ENCODE measurements at places on chromosomes 12 and 14.

- DNase-seq, result no peak
Observed at GRCh38 chr14:22542360-22542759, 46.7 kb downstream of the DAD1 start.

DNA sequence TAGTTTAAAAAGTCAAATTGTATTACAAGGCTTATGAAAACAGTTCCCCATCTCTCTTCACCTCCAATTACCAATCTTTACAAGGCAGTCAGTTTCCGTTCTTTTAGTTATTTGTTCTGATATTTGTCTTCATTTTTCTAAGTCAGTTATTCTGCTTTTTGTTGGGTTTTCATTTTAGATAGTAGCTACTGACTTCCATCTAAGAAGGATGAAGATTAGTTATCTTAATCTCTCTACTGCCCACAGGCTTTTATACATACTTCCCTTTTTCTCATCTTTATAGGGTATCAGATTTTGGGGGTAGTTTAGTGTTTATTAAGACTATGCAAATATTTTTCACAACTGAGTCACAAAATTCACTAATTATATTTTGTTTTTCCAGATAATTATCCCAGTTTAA, 38.4 kb downstream of the FRS2 start:
- no peak for DNase-seq

- DNase-seq, result no peak
Observed at GRCh38 chr12:20212658-20213555, 155.4 kb upstream of the PDE3A start.

- no peak for DNase-seq
Observed at GRCh38 chr14:69684461-69685217, 73.2 kb downstream of the SUSD6 start.

GRCh38 chr14:65228436-65228835, 126.1 kb upstream of the MAX start:
- DNase-seq, result peak; percentile 49

DNA sequence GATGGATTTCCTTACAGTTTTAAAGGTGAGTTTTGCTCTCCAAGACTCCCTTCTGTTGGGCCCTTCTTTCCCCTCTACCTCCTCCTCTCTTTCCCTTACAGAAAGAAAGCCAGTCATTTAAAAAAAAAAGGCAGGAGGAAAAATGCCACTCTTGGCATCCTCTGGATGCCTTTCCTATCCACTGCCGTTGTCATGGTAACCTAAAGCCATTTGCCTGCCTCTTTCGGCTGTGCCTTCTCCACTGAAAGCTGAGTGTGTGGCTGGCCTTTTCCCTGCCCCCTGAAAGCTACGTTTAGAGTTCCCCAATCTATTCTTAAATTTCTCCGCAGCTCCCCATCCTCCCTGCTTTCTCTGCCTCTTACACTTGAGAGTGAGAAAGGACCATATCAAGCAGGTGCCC, 67.1 kb downstream of the TUNAR start:
- DNase-seq, result no peak

- peak; percentile 61 for DNase-seq
Observed at GRCh38 chr14:23056145-23056955, 970 bp downstream of the CDH24 start.
